ENCODE measurements at places on chromosomes 1 and 21.

GRCh38 chr21:37153935-37154350, 80.9 kb downstream of the TTC3 start:
- DNase-seq, result peak; percentile 6

GRCh38 chr1:40264354-40264781, 6.3 kb downstream of the ZMPSTE24 start:
- no peak for DNase-seq

DNA sequence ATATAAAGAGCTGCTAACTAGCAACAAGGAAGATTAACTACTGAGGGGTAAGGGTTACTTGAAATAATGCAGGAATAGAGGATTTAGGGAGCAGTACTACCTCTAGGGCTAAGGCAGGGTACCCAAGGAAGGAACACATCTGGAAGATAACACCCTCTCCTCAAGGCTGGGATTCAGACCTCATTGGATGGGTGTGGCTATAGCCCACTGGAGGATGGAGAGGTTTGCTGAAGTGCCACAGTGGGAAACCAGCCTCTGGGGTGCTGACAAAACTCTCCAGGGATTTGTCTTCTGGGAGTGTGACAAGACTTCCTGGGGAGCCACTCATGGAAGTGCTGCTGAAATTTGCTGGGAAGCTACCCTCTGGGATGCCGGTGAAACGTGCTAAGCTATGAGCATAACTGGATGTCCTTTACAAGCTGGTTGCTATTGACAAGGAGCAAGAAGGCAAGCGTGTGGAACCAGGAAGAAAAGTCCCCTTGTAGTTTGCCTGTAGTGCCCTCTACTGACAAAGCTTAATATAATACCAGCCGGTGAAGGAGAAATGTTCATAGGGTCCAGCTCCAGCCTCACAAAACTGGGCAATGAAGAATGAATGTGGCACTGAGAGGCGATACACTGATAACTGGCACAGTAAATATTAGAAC, 122.8 kb upstream of the USP24 start:
- DNase-seq, result peak; percentile 60

DNA sequence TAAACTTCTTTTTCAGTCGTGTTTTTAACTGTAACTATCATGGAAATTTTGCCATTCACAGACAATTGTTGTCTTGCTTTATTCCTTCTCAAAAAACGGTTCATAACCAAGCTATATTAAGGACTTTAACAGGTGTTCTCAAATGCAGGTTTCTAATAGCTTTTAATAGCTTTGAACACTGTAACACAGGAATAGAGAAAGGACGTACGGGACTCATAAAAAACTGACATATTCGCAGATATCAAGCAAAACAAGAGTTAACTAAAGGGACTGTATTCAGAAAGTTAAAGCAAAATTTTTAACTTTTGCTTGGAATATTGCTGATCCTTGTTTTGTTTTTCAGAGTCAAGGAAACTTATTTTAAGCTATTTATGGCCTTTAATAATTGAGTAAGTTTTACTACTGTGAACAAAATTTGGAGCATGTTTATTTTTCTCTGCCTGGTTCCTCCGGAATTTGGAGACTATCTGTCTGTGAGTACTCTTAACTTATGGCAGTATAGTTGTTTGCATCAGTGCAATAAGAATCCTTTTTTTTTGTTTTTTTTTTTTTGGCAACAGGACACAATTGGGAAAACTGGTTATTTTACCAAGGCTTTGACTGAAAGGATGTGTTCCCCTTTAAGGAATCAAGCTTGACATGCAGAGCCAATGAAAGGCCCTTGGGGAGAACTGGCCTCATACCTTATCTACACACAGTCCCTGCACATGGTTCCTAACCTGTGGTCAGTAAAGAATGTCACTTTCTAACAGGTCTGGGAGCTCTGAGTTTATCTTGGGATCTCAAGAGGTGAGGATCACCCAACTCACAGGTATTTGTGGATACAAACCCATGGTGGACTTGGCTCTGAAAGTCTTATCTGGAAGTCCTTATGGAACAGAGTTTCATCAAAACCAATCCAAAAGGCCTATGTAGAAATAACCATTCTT, 5.8 kb upstream of the CD46 start:
- DNase-seq, result peak; percentile 32

DNA sequence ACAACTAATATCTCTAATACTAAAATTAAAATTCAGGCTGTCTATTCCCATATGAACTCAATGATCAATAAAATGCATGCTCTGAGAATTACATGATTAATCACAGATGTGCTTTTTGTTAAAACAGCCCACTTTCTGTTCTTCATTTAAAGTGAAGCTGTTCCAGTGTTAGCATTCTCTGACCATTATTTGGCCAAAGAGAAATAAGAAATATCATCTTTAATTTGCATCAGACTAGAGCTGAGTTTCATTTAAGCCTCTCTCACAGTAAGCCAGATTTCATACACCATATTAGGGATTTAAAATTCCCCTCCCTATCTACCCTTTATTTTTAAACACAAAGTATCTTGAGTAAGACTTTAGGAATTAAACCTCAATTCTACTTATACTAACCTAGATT, 261.6 kb downstream of the TPR start:
- DNase-seq, result no peak

GRCh38 chr1:155947292-155947691, 5.9 kb downstream of the RXFP4 start:
- no peak for DNase-seq

- peak; percentile 16 for DNase-seq
Measured at GRCh38 chr1:115797486-115797885, 29.0 kb upstream of the CASQ2 start.

GRCh38 chr1:91624331-91624730, 123.7 kb downstream of the CDC7 start:
- no peak for DNase-seq

DNA sequence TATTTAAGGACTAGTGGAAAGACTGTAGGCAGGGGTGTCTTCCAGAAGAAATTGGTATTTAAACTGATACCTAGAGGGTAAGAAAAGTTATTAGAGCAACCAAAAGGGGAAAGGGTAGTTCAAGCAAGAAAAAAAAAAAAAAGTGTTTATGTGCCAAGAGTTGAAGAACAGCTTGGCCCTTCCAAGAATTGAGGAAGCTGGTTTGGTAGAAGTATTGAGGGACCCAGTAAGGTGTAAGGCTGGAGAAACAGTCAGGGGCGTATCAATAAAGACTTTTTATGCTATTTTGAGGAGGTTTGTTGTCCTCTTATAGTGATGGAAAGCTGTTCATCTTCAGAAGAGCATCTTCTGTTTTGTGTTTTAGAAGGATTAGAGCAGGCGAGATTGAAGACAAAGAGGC, 108.3 kb downstream of the PTPRC start:
- no peak for DNase-seq

- DNase-seq, result peak; percentile 94
Measured at GRCh38 chr21:43646550-43647260, 12.6 kb downstream of the HSF2BP start.

- DNase-seq, result no peak
Measured at GRCh38 chr21:35216996-35217395, 167.9 kb upstream of the RUNX1 start.

DNA sequence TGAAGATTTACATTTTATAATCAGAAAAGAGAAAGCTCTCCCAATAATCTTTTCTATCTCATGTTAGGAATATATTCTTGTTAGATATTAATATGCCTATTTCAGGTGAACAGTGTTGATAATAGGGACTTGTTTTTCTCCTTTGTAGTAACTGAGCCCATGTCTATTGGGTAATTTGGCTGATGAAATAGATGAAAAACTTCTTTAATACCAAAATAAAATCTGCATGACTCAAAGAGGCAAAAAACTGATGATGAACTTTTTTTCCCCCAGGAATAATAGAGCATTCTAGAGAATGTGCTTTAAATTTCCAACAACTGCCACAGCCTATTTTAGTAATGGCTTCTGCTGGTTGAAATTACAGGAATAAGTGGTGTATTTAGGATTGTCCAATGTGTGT, 178.9 kb upstream of the GREM2 start:
- DNase-seq, result no peak

DNA sequence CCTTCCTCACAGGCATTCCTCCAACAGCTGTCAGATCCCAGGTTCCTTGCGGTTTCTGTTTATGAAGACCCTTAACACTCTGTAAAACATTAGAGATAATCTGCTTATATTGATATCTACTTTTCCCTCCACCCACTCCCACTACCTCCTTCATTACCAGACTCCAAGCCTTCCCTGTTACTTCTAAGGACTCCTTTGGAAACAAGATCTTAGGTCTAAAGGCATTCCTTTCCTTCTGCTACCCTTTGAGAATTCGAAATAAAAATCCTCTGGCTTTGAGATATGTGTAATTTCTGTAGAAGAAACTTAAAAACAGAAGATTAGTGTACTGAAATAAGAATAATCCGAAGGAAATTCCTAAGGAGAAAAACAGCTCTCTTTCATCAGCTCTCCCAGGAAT, 23.7 kb upstream of the LYPLAL1 start:
- no peak for DNase-seq

DNA sequence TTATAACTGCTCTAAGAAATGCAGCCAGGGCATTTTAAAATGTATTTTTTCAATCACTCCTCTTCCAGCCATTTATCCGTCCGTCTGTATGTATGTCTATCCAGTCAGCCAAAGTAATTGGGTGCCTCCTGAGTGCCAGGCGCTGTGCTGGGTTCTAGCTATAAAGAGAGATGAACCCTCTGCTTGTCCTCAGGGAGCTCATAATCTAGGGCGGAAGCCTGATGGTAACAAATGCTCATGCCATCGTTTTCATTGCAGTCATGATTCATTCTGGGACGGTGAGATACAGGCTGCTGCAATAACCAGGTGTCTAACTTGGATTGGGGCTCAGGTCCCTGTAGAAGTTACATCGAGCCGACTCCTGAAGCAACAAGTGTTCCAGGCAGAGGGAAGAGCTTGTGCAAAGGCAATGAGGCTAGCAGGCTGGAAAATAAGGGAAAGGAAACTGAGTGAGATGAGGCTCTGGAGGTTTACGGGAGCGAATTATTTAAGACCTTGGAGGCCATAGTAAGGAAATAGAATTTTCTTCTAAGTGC, 11.6 kb downstream of the IFI6 start:
- no peak for DNase-seq

DNA sequence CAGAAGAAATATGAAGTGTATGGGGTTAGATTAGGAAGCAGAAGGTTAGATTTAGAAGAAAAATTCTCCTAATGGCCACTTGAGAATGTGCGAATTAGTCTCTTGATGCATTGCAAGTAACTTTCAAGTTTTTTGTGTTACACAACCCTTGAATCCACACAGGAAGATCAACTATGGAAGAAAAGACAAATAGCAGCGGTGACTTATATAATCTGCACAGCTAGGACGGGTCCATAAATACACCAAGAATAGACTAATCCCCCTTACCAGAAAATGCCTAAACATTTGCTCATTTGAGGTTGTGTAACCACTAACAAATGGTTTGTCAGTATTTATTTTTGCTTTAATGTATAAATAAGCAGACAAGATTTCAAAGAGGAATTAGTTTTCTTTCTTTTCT, 182.6 kb downstream of the TGFB2 start:
- no peak for DNase-seq

DNA sequence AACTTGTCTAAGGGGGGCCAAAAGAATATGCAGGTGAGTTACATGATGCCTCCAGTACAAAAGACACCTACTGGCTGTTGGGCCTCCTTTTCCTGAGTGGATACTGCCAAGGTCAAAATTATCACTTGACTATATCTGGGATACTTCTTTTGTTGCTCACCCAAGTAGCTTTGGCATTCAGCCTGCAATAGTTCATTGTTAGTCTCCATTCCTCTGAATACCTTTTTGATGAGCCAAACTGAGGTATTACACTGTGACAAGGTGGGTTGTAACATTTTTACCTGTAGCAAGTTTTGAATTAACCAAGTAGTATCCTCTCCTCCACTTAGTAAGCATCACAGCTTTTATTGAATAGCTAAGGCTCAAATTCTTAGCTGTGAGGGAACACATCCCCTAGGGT, 408.0 kb downstream of the LRRIQ3 start:
- DNase-seq, result no peak

- no peak for DNase-seq
Measured at GRCh38 chr1:46363121-46363520, 22.5 kb downstream of the NSUN4 start.

DNA sequence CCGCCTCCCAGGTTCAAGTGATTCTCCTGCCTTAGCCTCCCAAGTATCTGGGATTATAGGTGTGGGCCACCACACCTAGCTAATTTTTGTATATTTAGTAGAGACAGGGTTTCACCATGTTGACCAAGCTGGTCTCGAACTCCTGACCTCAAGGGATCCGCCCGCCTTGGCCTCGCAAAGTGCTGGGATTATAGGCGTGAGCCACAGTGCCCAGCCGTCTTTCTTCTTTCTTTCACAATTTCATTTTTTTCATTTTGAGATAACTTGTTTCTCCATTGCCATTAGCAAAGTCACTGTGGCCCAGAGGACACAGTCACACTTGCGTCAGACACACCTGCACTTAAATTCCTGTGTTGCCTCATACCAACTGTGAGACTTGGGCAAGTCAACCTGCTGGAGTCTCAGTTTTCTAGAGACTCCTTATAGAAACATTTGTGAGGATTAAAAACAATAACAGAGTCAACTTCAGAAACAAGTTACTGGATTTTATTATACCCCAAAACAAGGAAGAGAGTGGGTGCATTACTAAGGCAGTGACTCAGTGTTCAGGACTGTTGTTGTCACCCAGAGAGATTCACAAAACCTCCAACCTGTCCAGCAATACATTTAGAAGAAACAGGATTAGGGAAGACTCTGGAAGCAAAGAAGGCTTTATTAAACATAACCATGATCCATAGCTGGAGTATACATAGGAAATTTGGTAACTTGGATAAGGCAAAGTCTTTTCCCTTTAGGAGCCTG, 2.6 kb downstream of the TEDDM1 start:
- DNase-seq, result no peak

DNA sequence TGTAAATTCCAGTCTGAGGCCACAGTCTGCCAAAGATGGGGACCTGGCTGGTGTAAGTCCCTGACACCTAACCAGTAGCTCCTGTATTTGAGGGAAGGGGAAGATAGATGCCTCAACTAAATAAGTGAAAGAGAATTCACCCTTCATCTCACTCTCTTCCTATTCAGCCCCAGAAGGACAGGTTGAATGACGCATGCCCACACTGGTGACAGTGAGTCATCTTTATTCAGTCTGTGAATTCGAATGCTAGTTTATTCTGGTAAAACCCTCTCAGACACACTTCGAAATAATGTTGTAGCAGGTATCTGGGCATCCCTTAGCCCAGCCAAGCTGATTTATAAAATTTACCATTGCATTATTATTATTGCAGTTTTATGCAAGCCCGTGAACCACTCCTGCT, 617.0 kb upstream of the PRMT6 start:
- no peak for DNase-seq

GRCh38 chr1:205353612-205354011, 3.1 kb downstream of the KLHDC8A start:
- no peak for DNase-seq

- DNase-seq, result no peak
Measured at GRCh38 chr1:183198463-183198862, 12.4 kb downstream of the LAMC2 start.

GRCh38 chr1:15323989-15324868, 77.2 kb downstream of the FHAD1 start:
- peak; percentile 30 for DNase-seq

GRCh38 chr1:201792534-201793305, 36.2 kb upstream of the IPO9 start:
- DNase-seq, result peak; percentile 91

- DNase-seq, result no peak
Measured at GRCh38 chr1:181397845-181398244, 85.5 kb upstream of the CACNA1E start.
